Renal cortical epithelial cell (primary cell): ENCODE measurements at places on chromosomes 16 and 17. TPM values are rescaled to one million over a fixed set of nuclear protein-coding genes. Genes with fewer than 3 reads are reported as not detected.

DNA sequence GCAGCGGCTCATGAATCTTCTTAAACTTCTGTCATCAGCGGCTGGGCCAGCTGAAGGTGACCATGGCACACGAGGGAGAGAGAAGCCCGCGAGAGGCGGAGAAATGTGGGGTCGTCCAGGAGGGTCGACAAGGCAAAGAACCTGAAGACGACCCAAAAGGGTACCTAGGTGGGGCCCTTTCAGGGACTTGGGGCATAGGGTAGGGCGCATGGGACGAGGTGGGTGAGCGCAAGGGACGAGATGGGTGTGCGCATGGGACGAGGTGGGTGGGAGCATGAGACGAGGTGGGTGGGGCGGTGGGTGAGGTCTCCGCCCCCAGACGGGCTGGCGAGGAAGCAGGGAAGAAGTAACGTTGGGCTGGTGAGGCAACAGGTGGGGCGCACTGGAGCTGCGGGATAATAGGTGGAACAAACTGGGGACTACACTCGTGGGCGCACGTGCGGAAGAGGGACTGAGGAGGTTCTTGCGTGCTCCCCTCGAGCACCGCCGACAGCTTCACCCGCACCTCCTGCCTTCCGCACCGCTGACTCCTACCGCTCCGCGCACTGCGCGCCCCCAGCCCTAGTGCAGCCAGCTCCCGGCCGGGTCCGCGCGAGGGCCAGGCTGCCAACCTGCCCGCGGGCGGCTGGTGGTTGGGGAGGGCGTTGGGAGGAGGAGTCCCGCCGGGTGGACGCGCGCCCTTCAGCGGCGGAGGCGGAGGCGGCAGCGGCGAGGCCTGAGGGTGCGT lies 23.2 kb upstream of the CRYM start:
- DNase-seq = peak; percentile 51

DNA sequence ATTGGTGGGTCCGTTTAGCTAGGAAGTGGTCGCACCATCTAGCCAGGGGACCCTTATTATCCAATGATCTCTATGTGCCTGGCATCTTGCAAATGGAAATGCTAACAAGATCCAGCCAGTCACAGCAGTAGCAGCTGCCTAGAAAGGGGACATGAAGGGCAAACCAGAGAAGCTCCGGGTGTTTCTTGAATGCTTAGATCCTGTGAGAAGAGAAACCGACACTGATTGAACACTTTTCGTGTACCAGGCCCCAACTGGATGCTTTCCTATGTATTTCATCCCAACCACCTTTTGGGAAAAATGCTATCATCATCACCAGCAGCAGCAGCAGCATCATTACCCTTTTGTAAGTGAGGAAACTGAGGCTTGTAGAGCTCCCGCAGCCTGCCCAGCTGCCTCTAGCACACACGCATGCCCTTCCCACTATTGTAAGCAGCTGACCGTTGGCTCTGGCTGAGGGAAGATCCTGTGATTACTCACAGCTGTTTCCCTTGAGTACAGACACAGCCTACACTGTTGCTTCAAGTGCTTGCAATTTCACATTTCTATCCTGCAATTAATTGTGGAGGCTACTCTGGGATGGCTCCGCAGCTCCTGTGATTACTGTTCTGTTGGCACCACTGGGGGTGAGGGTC lies 180.7 kb upstream of the CACNG5 start:
- DNase-seq = no peak

GRCh38 chr17:47315451-47316266 lies 8.1 kb upstream of the EFCAB13 start:
- DNase-seq = peak; percentile 65

DNA sequence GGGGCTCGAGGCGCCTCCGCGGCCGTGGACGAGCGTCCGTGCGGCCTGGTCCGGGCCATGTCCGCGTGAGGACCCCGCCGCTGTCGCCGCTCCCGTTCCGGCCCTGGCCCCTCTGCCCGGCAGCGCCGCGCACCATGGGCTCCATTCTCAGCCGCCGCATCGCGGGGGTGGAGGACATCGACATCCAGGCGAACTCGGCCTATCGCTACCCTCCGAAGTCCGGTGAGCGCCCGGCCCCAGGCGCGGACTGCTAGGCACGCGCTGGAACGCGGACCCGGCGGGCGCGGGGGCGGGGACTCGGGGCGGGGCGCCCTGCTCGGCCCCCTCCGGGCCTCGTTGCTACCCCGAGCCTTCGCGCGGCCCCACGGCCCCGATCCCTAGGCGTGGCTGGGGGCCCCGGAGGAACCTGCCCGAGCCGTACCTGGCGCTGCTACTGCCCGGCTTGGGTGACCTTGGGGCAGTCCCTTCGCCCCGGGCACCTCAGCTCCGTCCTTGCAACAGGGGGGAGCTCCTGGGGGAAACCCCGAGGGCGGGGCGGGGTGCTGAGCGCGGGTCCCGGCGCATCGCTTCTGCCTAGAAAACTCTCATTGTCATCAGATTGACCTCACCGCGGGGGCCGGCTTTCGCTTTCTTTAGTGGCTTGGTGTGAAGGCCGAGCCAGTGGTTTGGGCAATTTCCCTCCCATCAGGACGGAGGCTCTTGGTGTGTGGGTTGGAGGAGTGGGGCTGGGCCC lies 367 bp downstream of the MGRN1 start:
- peak; percentile 38 for DNase-seq

- no peak for DNase-seq
Observed at GRCh38 chr16:26772503-26772902, 294.2 kb upstream of the C16orf82 start.

DNA sequence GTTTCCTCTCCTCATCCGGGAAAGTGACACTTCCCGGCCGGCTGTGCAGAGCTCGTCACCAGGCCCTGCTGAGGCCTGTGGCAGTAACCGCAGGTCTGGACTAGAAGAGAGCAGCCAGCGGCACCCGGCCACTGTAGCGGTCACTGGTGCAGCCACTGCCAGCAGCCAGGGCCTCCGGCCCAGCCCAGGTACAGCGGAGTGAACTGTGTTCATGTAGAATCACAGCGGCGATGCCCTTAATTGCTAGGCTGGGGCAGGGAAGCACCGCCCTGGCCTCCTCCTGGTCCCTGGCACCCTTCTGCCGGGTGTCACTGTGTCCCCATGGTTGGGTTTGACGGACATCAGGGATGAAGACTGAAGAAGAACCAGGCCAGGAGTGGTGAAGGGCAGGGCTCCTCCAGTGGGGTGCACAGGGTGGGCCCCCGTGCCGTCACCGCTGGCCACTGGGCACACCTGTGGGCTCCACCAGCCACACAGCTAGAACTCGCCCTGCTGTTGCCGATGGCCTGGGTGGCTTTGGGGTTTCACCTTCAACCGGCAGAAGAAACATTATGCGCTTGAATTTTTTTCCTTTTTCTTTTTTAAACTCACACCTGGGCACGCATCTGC lies 165.2 kb upstream of the CHMP6 start:
- no peak for DNase-seq

- DNase-seq = no peak
Observed at GRCh38 chr17:8490256-8491023, 54.8 kb downstream of the NDEL1 start.

DNA sequence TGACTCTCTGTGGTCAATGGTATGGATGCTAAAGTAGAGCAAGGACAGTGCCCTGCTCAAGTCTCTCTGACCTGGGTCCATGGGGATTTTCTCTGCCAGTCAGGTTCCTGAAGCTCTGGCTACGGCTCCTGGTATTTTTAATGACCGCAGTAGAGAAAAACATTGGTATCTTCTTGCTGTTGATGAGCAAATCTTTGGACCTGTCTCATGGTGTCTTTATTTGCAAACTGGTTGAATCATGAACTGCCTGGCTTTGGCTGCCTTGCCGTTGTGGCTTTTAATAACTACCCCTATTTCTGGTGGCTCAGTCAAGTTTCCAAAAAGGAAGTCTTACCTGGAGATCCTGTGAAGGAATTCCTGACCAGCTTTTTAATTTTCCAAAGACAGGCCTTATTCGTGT lies 8.7 kb downstream of the FAM234A start:
- no peak for DNase-seq

DNA sequence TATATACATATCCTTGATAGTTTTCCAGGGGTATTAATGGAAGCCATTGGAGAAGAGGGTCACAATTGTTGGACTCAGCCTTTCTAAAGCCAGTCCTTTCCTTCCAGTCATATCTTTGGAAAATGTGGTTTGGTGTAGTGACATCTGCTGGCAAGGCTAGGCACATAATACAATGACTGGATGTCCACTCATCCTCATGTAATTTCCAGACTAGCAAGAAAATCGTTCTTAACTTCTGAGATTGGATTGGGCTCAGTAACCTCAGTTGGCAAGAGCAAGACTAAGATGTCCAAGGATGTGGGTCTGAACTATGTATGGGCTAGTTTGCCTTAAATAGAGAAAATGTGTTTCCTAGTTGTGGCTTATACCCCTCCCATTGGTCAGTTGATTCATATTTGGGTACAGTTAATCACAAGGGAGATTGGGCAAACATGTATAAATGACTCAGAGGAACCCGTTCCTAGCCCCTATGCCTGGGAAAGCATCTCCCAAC lies 8.7 kb upstream of the KAT7 start:
- peak; percentile 65 for DNase-seq

GRCh38 chr17:64457156-64457555 lies 8.2 kb downstream of the MILR1 start:
- DNase-seq = peak; percentile 54

DNA sequence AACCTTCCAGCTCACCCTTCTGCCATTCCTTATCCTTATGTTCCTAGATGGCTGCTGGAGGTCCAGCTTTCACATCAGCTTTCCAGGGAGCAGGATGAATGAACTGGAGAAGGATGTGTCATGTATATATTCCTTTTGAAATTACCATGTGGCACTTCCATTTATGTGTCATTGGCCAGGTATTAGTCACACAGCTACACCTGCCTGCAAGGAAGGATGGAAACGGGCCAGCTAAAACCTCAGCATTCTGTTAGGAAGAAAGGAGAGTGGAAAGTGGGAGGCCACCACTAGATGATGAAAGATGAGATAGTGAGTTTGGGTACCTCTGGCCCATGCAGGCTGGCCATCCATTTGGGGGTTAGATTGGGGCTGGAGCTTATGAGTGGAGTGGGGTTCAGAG lies 67.5 kb downstream of the KSR1 start:
- DNase-seq = no peak

- no peak for DNase-seq
Observed at GRCh38 chr16:84662471-84662870, 14.2 kb downstream of the KLHL36 start.

DNA sequence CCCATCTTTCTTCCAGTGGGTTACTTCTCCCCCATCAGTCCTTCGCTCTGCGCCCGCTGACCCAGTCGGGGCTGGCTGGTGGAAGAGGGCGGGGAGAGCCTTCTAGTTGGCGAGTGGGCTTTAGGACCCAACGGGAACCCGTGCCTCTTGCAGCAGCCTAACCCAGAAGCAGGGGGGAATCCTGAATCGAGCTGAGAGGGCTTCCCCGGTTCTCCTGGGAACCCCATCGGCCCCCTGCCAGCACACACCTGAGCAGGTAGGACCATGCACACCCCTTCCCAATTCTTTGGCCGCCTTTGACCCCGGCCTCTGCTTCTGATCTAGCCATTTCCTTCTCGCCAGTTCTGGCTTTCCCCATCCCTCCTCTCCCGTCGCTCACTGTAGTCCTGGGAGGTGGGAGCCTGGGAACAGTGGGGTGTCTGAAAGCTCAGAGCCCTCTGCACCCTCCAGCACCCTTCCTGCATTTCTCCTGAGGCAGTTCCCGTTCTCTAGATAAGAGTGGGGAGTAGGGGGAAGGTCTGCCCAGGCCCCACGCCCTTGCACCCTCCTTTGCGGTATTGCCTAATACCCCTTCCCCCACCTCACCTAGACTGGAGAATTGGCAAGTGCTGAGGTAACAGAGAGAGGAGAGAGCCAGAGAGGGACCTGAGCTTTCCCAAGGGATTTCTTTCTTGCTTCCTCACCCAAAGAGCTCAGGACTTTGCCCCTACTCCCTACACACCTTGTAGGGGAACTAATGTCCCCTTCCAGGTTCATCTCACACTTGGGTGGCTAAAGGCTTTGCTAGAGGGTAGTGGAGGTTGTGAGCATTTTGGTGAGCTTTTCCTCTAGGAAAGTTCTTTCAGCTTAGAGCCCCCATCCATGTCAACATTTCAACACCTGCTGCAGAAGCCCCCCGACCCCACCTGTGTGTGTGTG lies at the start of gene RARA:
Gene RARA, plus strand, starts transcription at position 150 of the 918 bp plus-strand sequence. CDS start 22,039 bp downstream, outside the sequence.
- no peak for DNase-seq

GRCh38 chr16:71359431-71359830 lies 908 bp downstream of the CALB2 start:
- no peak for DNase-seq

GRCh38 chr17:80870401-80870800 lies 121.2 kb upstream of the CHMP6 start:
- no peak for DNase-seq

GRCh38 chr17:44308320-44308818 lies at the start of gene RUNDC3A:
Gene RUNDC3A (plus strand): TSS chr17:44308601. CDS start chr17:44308833, 232 bp downstream.
- DNase-seq = peak; percentile 30

- DNase-seq = peak; percentile 95
Observed at GRCh38 chr16:51994597-51994996, 552.3 kb downstream of the TOX3 start.

- DNase-seq = peak; percentile 74
Observed at GRCh38 chr16:57736419-57737351, 1.1 kb downstream of the KATNB1 start.

GRCh38 chr16:71303938-71304337 lies 14.7 kb upstream of the CMTR2 start:
- DNase-seq = no peak

DNA sequence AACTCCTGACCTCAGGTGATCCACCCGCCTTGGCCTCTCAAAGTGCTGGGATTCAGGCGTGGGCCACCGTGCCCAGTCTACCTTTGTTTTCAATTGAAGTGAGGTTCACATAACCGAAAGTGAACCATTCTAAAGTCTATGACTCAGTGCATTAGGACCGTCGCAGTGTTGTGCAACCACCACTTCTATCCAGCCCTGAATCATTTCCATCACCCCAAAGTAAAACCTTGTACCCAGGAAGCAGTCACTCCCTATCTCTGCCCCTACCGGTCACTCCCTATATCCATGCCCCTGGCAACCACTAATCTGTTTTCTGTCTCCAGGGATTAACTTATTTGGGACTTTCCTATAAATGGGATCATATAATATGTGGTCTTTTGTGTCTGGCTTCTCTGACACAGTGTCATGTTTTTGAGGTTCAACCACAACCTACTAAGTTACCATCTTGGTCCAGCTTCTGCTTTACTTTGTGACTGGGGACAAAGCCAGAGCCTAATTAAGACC lies 28.3 kb upstream of the CDC42EP4 start:
- DNase-seq = peak; percentile 99

Gene FOXJ1
- 0.17 and 1.1 TPM in 2 replicates for total RNA-seq

Gene FHOD1
- total RNA-seq = 5.4 and 20.5 TPM in 2 replicates

Gene MARVELD3
- 0.89 and 4.5 TPM in 2 replicates for total RNA-seq

Gene ITGA2B
- total RNA-seq = 0.60 TPM in 1 of 2 replicates, not detected in the other

Gene GRAP
- total RNA-seq = 0.15 and 0.17 TPM in 2 replicates

Gene CCR7
- not detected in 2 replicates for total RNA-seq

Gene CTRL
- total RNA-seq = 0.15 and 0.69 TPM in 2 replicates
